ENCODE measurements at places on chromosomes 16 and 17.

DNA sequence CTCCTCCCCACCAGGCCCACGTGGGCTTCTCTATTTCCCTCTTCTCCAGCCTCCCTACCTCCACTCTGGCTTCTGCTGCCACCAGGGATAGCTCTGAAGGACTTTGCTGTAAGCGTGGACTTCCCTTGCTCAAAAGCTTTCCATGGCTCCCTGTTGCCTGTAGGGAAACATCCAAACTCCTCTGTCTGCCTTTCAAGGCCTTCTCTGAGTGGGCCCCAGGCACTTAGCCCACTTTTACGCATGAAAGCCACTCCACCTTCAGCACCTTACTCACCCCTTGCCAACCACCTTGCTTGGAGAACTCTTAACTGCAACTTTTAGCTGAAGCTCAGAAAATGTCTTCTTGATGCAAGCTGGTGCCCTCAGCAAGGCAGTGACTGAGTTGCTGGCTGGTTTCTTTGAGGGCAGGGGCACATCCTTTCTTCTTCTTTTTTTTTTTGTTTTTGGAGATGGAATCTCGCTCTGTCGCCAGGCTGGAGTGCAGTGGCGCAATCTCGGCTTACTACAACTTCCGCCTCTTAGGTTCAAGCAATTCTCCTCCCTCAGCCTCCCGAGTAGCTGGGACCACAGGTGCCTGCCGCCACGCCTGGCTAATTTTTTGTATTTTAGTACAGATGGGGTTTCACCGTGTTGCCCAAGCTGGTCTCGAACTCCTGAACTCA lies 52.0 kb upstream of the DLX4 start:
- DNase-seq: no peak

- DNase-seq: no peak
Measured at GRCh38 chr17:57861790-57862693, 12.2 kb upstream of the MRPS23 start.

DNA sequence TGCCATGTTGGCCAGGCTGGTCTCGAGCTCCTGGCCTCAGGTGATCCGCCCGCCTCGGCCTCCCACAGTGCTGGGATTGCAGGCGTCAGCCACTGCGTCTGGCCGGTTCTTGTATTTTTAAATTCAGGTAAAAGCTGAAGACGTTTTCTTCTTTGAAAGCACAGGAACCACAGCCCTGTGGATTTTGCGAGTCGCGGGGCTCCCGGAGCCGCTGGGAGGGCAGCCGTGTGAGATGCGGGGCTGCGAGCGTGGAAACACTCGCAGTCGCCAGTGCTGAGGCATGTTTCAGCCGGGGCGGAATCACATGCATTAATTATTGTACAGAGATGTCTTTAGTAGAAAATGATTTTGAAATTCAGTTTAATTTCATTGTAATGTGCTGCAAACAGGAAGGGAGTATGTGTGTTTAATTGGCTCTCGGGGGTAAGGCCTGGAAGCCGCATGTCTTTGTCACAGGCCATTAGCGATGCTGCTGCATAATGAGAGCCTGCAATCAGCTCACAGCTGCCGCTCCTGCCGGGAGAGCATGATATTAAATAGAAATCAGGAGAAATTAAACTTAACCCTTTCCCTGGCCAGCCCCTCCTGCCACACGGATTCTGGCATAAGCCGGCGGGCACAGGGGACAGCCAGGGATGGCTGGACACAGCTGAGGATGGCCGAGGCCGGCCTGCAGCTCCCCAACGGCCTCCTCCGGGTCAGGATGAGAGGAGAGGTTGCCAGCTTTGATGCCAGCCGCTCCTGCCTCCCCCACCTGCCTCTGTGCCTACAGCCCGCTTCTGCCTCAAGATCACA lies 35.4 kb upstream of the CDH15 start:
- no peak for DNase-seq

DNA sequence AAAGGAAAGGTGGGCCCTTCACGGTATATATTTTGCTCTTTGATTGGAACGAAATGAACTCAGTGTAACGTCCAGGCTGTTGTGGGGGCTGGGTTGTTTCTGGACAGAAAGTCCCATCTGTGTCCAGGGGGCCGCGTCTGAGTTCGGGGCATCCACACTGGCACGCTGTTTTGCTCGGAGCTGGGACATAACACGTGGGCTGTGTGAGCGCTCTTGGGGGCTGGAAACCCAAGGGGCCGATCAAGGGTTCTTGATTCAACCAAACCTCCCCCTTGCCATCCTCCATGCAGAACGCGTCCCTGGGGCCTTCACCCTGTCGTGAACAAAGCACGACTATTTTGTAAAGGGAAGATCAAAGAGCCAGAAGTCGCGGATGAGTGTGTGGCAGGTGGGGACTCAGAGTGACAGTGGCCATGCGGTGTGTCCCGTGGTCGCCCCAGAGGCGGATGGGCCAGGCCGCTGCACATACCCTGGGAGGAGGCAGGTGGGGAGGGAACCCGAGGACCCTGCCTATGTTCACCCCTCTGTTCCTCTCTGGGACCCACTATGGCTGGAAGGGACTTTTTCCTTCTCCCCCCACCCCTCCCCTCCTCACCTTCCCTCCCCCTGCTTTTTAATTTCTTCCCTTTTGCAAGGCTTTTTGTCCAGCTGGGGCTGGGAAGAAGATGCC lies 387.2 kb downstream of the SEC14L1 start:
- DNase-seq: no peak

GRCh38 chr17:72426948-72427760 lies 306.3 kb downstream of the SOX9 start:
- DNase-seq: no peak

GRCh38 chr16:75250089-75250808 lies 1.2 kb downstream of the BCAR1 start:
- no peak for DNase-seq

DNA sequence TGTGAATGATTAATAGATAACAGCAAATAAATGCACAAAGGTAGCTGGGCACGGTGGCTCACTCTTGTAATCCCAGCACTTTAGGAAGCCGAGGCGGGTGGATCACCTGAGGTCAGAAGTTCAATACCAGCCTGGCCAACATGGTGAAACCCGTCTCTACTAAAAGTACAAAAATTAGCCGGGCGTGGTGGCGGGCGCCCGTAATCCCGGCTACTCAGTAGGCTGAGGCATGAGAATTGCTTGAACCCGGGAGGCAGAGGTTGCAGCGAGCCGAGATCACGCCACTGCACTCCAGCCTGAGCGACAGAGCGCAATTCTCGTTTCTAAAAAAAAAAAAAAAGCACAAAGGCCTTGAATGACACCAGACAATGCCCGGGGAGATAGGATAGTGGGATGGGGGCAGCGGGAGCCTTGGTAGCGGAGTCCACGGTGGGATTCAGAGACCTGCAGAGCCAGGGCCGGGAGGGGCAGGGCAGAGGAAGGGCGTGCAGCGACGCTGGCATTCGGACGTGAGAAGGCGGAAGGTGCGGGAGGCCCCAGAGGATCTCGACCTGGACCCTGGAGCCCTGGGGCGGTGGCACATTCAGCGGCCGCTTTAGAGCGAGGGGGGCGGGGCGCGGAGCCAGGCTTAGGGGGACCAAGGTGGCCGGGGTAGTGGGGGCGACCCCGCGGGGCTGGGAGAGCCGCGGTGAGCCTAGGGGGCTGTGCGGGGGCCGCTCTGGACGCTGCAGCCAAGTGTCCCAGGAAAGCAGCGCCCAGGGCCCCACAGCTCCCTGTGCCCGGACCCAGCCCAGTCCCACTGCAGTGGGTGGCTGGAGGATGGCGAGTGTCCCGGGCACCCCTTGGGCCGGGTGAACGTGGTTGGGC lies 999 bp upstream of the FLYWCH2 start:
- DNase-seq: no peak

All from stimulated activated CD8-positive, alpha-beta memory T cell treated with anti-CD3 and anti-CD28 coated beads, Interleukin-15, amount 100 ng/mL, for 4 hours (primary cell).